ENCODE measurements at places on chromosomes 2 and 18.
A peak's percentile ranks its signal among the peaks of the same experiment; 100 is the strongest.

GRCh38 chr18:67211646-67212045 lies 304.9 kb downstream of the DSEL start:
- H3K27me3 ChIP-seq: no peaks in the 10 kb centered on the region
- no peaks in the 10 kb centered on the region for H3K4me1 ChIP-seq
- H3K27ac ChIP-seq: no peak overlapping the region
- DNase-seq: no peak

GRCh38 chr18:23378302-23378686 lies 74.8 kb upstream of the RIOK3 start:
- no peak overlapping the region for H3K4me3 ChIP-seq
- peaks cover 17% of the 10 kb centered on the region for H3K4me1 ChIP-seq
- peak overlapping the region; percentile 91 for H3K27ac ChIP-seq
- DNase-seq: no peak

DNA sequence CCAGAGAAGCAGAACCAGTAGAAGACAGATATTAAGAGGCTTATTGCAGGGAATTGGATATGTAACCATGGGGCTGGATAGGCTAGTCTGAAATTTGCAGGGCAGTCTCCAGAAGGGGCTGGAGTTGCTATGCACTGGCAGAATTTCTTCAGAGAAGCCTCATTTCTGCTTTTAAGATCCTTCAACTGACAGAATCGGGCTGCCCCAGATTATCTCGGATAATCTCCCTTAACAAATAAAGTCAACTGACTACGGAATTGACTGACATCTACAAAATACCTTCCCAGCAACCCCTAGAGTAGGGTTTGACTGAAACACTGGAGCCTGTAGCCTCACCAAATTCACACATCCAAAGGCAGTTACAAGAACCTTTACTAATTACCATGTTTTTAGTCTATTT lies 136.4 kb downstream of the SOCS6 start:
- DNase-seq: no peak
- H3K36me3 ChIP-seq: no peaks in the 10 kb centered on the region
- no peak overlapping the region for H3K27ac ChIP-seq
- H3K27me3 ChIP-seq: no peaks in the 10 kb centered on the region

DNA sequence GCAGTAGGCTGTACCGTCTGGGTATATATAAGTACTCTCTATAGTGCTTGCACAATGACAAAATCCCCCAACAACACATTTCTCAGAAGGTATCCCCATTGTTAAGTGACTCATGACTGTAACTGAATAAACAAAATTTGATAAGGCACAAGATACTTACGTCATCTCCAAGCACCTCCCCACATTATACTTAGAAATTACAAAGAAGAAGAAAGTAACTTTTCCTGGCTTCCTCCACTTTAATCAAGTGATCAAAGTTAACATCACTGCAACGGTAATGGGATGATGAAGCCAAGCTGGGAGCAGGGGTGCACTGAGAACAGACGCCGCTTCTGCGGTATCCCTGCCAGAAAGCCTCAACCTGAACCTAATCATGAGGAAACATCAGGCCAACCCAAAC lies 9.7 kb downstream of the TNS1 start:
- no peak overlapping the region for H3K27ac ChIP-seq
- H3K4me1 ChIP-seq: peaks cover 38% of the 10 kb centered on the region
- H3K36me3 ChIP-seq: no peaks in the 10 kb centered on the region
- no peak for DNase-seq
- H3K27me3 ChIP-seq: no peaks in the 10 kb centered on the region

- H3K4me3 ChIP-seq: no peak overlapping the region
- no peaks in the 10 kb centered on the region for H3K36me3 ChIP-seq
- no peaks in the 10 kb centered on the region for H3K27me3 ChIP-seq
Observed at GRCh38 chr2:210795506-210795905, 239.1 kb downstream of the CPS1 start.

- no peaks in the 10 kb centered on the region for H3K27me3 ChIP-seq
- no peak for DNase-seq
- no peaks in the 10 kb centered on the region for H3K4me1 ChIP-seq
- no peaks in the 10 kb centered on the region for H3K36me3 ChIP-seq
Observed at GRCh38 chr2:220181165-220181564, 553.7 kb downstream of the SLC4A3 start.

- no peak for DNase-seq
- no peaks in the 10 kb centered on the region for H3K27me3 ChIP-seq
Observed at GRCh38 chr2:45883603-45884000, 232.1 kb downstream of the PRKCE start.

GRCh38 chr2:179951680-179952079 lies 55.4 kb downstream of the CWC22 start:
- no peaks in the 10 kb centered on the region for H3K27me3 ChIP-seq
- H3K27ac ChIP-seq: no peak overlapping the region

- no peak overlapping the region for H3K4me3 ChIP-seq
- H3K4me1 ChIP-seq: no peaks in the 10 kb centered on the region
- no peak for DNase-seq
- no peak overlapping the region for H3K27ac ChIP-seq
Observed at GRCh38 chr2:69095305-69095704, 82.3 kb downstream of the ANTXR1 start.

- H3K4me1 ChIP-seq: no peaks in the 10 kb centered on the region
- H3K27ac ChIP-seq: no peak within 1 kb of the TSS
- peaks cover 67% of the 10 kb centered on the region for H3K27me3 ChIP-seq
Observed at GRCh38 chr2:31580321-31581117, at the start of gene SRD5A2. Gene SRD5A2 (minus strand): TSS chr2:31580938. CDS start chr2:31580900, 38 bp downstream.

GRCh38 chr2:36404754-36405153 lies 49.2 kb downstream of the CRIM1 start:
- H3K27me3 ChIP-seq: no peaks in the 10 kb centered on the region
- H3K4me1 ChIP-seq: peaks cover 40% of the 10 kb centered on the region
- DNase-seq: no peak

DNA sequence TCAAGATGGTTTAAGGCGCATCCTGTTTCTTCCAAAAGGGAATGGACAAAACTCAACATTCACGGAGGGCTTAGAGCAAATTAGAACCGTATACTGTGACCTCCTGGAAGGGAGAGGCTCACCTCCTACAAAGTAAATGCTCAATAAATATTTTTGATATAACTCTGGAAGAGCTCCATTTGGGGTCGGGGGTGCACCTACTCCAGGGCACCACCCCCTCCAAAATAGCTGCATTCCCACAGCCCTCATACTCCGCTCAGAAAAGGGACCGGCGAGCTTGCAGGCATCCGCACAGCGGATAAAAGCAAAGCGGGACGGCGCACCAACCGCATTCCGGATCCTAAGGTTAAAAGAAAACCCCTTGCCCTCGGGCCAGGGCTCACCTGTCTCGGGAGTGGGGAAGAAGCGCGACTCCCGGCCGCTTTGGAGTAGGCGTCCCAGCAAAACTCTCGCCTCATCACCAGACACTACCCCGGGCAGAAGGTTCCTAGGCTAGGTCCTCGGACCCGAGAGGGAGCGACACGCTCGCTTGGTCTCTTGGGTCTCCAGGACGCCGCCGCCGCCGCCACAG lies 378 bp downstream of the WDPCP start:
- H3K36me3 ChIP-seq: peaks cover 28% of the 10 kb centered on the region
- peak overlapping the region; percentile 60 for H3K4me3 ChIP-seq
- no peaks in the 10 kb centered on the region for H3K27me3 ChIP-seq
- H3K4me1 ChIP-seq: peaks cover 8% of the 10 kb centered on the region
- DNase-seq: no peak

DNA sequence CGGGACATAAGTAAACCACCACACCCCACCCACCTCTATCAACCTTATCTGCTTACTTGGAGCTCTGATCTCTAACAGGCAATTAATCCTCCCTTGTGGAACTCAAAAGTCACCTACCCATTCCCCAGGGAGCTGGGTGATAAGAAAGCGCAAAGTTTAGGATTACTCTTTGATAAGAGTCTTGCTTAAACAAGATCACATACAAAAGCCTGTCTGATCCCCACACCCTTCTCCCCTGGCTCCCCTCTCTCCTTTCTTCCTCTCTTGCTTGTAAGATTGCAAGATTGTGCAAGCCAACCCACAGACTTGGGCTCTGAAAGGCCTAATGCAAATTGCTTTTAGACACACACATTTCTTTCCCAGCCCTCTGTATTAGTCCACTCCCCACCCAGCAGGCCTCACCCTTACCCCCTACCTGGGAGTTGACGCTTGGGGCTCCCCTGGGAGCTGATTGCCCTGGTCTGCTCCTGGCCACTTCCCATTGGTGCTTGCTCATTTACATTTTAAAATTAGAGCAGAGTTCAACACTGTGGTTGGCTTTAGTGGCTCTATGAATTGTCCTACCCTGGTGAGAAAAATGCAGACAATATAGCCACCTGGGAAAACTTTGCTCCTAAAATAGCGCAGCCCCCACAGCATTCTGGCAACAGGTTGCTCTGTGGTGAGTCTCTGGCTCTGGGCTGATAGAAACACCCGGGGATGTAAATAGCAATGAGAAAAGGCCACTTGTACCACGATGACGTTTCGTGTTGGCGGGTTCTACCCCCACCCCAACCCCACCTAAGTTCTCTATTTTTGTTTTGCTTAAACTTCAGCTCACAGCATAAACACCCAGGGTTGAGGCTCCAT lies 92.8 kb upstream of the MSH2 start:
- H3K27ac ChIP-seq: no peak overlapping the region
- no peaks in the 10 kb centered on the region for H3K4me1 ChIP-seq
- DNase-seq: no peak
- no peak overlapping the region for H3K4me3 ChIP-seq
- H3K27me3 ChIP-seq: no peaks in the 10 kb centered on the region
- H3K36me3 ChIP-seq: no peaks in the 10 kb centered on the region

- H3K4me3 ChIP-seq: no peak overlapping the region
- H3K27ac ChIP-seq: no peak overlapping the region
- no peak for DNase-seq
- H3K4me1 ChIP-seq: no peaks in the 10 kb centered on the region
Observed at GRCh38 chr18:63895190-63895589, 7.7 kb downstream of the SERPINB2 start.

DNA sequence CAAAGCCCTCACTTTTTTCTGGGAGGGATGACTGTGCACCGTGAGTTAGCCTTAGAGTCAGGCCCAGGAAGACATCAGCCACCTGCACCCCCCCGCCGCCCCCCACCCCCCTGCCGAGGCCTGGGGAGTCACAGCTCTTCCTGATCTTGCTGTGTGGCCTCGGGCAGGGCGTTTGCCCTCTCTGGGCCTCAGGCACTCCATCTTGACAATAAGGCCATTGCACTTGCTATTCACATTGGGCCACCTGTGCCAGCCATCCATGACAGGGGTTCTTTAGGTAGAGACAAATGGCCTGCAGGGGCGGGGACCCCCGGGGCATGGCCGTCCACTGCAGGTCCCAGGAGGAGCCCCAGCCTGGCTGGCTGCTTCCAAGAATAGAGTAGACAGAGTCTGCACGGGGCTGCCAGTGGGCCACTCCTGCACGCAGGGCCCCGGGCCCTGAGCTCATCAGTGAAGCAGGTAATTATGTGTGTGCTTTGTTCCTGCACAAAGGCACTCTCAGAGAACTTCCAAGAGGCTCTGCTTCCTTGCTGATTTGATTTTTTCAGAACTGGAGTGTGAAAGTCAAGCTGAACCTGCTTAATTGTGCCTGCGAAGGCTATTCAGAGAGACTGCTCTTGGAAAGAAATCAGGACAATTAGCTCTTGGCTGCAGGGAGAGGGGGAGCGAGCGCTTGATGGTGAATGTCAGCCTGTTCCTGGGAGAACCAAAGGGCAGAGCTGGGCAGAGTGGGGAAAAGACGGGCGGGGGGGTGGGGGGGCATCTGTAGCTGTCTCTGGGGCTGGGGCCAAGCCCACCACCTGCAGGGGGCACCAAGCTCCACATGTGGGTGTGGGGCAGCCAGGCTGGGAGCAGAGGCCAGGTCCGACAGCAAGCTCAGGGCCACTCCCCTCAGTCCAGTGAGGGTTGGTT lies 40.3 kb downstream of the RRM2 start:
- no peaks in the 10 kb centered on the region for H3K4me1 ChIP-seq
- H3K36me3 ChIP-seq: no peaks in the 10 kb centered on the region
- no peak for DNase-seq

DNA sequence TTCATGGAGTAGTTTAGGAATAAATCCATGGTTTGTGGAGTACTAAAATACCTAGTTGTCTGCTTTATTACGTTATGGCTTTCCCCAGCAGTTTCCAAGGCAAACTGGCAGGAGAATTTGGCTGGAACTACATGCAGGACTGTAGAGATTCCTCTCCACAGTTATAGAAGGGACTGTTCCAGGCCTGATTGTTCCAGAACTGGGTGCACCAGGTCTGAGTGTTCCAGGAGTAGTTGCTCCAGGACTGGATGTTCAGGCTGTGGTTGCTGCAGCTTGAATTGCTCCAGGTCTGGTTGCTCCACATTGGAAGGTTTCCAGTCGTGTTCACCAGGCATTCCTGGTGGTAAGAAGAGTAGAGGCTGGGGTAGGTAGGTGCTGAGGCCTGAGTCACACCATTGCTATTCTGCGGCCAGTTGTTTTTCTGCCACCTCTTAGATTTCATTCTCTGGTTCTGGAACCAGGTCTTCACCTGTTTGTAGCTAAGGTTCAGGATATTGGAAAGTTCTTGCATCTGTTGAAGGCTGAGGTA lies 28.1 kb downstream of the SGPP2 start:
- no peaks in the 10 kb centered on the region for H3K36me3 ChIP-seq
- DNase-seq: no peak
- no peaks in the 10 kb centered on the region for H3K4me1 ChIP-seq
- no peak overlapping the region for H3K4me3 ChIP-seq
- no peaks in the 10 kb centered on the region for H3K27me3 ChIP-seq

GRCh38 chr2:127000937-127001336 lies 102.2 kb downstream of the TEX51 start:
- H3K4me3 ChIP-seq: no peak overlapping the region
- DNase-seq: no peak
- no peak overlapping the region for H3K27ac ChIP-seq

GRCh38 chr2:231134910-231135655 lies 10.2 kb upstream of the HTR2B start:
- H3K4me3 ChIP-seq: no peak overlapping the region
- H3K27ac ChIP-seq: no peak overlapping the region
- peaks cover 17% of the 10 kb centered on the region for H3K4me1 ChIP-seq
- H3K27me3 ChIP-seq: no peaks in the 10 kb centered on the region

- H3K4me1 ChIP-seq: peaks cover 5% of the 10 kb centered on the region
- no peaks in the 10 kb centered on the region for H3K27me3 ChIP-seq
- H3K4me3 ChIP-seq: no peak overlapping the region
- no peaks in the 10 kb centered on the region for H3K36me3 ChIP-seq
Observed at GRCh38 chr2:85994421-85994777, 105.6 kb upstream of the ST3GAL5 start.

DNA sequence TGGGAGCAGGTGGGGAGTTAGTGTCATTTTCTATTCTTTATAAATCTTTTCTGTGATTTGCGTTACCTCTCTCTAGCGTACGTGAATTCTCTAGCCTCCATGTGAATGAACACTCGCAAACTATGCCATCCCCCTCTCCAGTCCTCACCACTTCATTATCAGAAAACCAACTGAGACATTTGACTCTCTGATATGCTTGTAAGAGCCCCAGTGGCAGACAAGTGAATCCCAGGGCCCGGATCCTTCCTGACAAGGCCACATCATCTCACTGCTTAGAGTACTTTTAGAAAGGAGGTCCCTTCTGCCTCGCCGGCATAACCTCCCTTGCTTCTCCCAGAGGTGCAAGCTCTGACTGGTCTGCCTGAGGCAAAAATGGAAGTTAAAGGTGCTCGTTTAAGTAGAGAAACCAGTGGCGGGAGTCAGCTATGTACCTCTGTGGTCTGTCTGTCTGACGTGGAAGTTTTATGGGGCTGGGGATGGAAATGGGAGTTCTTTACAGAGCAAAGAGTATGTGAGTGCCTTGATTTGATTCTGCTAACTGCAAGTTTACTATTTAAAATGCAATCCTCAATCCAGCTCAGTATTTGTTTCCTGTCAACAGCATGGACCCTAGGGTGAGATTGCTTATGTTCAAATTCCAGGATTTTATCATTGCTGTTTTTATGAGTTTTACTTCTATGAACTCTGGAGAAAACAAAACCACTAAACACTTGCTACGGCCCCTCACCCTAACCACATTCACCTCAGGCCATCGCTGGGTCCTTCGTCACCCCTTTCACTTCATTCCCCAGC lies 114.9 kb upstream of the MSTN start:
- no peaks in the 10 kb centered on the region for H3K4me1 ChIP-seq
- H3K27ac ChIP-seq: no peak overlapping the region
- no peaks in the 10 kb centered on the region for H3K36me3 ChIP-seq
- H3K4me3 ChIP-seq: no peak overlapping the region
- DNase-seq: no peak
